ENCODE measurements at places on chromosomes 4 and X. TPM values are rescaled to one million over a fixed set of nuclear protein-coding genes. Genes with fewer than 3 reads are reported as not detected.

DNA sequence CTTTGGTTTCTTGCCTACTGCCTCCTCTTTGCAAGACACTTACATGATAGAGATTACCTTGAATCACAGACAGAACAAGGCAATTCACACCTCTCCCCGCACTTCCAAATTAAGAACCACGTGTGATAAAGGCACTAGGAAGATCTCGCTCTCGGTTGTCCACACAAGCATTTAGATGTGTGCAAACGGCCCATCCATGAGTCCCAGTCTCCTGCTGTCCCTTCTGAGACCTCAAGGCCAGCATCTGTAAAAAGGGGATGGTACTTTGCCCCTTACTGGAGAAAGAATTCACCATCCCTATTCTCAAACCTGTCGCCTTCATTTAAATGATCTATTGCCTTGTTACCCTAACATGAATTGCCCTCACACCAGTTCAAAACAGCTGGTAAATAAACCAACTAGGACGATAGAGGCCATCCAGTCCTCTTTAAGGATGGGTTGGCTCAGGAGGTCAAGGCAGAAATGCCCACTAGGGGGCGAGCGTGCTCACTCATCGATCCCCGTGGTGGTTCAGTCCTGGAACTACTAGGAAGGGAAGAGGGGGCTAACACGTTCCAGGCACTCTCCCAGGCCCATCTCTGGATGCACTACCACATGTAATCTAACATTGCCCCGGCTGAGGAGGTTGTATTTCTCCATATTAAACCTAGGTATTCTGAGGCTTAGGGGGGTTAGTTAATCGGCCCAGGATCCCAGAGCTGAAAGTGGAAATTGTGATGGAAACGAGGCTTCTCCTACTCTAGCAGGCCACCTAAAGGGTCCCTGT lies 95.8 kb downstream of the DHX15 start:
- peak; percentile 93 for DNase-seq

GRCh38 chr4:122749704-122750454 lies 17.4 kb downstream of the BBS12 start:
- DNase-seq: no peak

- DNase-seq: no peak
Observed at GRCh38 chrX:47936940-47937317, 66.9 kb downstream of the ZNF182 start.

DNA sequence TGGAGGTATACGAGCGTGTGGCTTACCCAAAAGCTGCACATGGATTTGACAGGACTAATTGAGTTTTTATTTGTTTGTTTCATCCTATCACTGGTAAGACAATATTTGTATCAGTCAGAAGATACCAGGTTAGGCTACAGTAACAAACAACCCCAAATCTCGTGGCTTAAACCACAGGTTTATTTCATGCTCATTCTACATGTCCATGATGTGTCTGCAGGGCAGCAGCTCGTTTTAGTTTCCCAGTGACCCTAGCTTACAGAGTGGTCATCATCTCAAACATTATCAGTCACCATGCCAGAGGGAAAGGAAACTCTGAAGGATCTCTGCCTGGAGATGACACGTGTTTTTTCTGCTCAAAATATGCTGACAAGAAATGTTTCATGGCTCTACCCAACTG lies 108.3 kb downstream of the SHROOM3 start:
- DNase-seq: no peak

- DNase-seq: no peak
Observed at GRCh38 chr4:23279377-23279986, 586.7 kb downstream of the GBA3 start.

DNA sequence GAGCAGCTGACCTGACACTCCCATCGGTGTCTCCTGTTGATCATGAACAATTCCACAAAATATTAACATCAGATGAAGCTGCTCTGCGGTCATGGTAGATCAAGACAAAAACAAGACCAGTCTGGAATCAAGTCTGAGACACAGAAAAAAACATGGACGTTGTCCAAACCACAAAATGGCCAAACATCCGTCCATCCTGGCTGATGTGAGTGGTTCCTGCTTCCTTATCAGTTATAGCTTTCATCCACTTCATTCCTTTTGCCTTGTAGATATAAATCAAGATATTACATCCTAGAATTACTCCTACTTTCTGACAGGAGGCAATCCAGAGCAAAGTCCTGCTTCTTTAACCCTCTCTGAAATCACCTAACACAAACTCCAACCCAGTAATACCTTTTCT lies 28.8 kb upstream of the PCSK1N start:
- no peak for DNase-seq

DNA sequence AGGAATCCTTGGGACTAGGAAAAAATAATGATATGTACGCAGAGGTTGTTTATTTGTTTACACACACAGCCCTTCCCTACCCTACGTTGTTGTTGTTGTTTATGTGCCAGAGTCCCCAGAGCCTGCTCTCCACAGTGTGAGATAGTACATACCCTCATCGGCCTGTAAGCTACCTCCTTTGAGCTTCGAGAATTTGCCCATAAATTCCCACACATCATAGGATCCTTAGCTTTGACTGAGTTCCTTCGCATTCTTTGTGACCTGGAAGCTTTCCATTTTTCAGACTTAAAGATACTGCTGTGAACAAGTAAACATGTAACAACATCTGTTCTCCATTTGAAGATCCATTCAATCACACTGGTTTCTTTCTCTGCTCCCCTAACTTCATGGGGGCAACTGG lies 114.5 kb downstream of the IRF2 start:
- no peak for DNase-seq

DNA sequence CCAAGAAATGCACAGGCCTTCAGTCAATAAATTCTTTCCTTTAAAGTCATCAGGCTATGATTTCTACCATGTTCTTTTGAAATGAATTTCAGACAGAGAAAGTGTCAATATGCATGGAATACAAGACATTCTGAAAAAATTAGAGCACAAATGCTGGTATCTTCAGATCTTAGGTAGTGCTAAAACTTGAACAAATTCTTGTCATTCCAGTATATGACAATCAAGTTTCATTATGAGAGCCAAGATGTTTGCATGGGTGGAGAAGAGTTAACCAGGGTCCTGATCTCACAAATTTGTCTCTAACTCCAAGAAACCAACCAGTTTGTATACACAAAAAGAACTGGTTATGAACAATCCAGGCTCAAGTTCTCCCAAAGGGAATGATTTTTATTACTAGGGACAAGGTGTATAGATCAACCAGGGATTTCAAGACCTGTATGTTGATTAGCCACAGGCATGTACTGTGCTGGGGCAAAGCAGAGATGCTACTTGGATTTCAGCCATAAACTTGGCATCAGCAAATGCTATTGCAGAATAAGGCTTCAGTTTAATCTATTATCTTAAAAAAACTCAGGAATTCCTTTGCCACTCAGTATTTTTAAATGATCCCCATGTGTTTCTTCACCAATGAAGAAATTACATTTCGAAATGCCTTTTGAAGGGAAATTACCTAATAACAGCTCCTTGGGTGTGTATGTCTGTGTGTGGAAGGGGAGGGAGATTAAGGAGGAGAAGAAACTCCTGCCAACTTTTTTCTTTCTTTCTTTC lies 69.7 kb downstream of the FANCB start:
- DNase-seq: no peak

Gene BBS7
- 15.9 TPM for total RNA-seq

Gene S100P
- 0.43 TPM for total RNA-seq

Gene SUPT20HL1
- total RNA-seq: not detected

Gene ARHGAP6
- 0.59 TPM for total RNA-seq
